ENCODE measurements at places on chromosomes 3 and 15.

- no peak for DNase-seq
These were observed 472.1 kb downstream of the SOX2 start for GRCh38 chr3:182183716-182184430.

DNA sequence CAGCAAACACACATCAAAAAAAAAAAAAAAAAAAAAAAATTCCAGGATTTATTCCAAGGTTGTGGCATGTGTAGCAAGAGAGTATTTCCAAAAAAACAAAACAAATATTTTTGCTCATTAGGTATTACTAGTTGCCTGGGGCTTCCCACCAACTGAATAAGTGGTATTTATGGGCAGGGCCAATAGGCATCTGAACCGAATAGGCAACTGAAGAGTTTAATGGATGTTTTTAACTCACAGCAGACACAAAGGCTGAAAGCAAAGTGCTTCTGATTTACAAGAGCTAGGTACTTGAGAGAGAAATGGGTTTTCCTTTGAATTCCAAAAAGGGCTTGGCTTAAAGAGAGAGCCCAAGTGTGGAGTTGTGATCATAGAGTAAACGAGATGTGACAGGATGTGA is 21.4 kb downstream of the EIF4E3 start:
- DNase-seq = no peak

- no peak for DNase-seq
These were observed 164.5 kb downstream of the EBLN2 start for GRCh38 chr3:73225991-73226390.

DNA sequence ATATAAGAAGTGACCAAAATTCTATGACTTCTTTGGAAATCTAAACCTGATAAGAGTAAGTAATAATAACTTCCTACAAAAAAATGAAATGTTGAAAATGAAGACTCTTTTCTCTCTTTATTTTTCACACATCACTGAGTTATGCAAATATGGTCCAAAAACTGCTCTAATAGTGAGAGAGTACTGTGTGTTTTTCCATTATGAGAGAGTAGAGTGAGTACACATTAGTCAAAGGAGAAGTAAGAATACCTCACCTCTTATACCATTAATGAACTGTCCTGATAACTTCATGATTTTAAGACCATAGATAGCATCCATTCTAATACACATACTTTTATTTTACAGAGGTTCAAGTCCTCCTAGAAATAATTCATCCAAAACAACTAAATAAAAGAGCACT is 1310.2 kb downstream of the SI start:
- no peak for DNase-seq

DNA sequence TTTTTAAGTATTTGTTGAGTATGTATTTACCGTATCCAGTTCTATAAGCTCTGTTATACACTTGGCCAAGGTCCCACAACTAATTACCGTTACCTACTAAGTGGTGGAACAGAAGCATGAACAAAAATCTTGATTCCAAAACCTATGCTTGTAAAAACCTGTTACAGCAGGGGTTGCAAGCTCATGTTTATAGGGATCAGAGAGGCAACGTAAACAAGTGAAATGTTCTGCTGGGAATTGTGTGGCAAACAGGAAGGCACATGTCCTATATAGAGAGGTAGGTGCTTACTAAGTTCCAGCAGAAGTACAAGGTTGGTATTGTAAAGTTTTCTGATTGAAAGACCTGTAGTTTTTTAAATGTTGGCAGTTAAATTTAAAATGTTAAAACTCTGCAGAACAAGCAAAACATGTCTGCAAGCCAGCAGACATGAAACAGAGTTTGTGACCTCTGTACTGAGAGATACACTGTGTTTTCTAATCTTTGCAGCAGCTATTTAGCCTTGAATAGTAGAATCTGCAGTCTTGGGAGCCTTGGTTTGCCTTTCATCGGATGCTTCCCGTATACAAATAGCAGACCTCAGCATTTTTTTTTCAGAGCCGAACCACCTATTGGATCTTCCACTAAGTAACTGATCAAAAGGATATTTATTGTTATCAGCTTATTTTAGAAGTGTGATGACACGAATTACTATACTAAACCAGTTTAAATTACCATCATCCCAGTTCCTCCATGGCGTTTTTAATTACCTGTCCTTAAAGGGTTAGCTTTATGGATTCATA is 11.4 kb downstream of the IREB2 start:
- no peak for DNase-seq

- DNase-seq = no peak
These were observed 5.7 kb upstream of the FBLN2 start for GRCh38 chr3:13543253-13543652.

- DNase-seq = no peak
These were observed 94.7 kb downstream of the LRIG1 start for GRCh38 chr3:66406163-66406562.

DNA sequence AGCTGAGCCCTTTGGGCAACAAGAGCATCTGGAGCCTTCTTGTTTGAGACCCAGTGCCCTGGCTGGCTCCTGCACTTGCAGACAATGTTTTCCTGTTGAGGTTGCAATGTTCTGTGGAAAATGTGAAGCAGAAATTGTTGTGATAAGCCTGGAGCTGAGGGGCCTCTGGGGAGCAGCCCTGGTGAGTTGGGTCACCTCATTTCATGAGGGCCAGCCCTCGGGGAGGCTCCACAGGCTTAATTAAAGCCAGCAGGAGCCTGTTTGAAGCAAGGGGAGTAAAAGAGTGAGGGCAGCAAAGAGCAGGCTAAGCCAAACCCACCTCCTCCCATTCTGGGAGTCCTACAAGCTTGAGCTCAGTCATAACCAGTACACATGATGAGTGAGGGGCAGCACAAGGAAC is 154.3 kb downstream of the ALDH1A2 start:
- no peak for DNase-seq

- no peak for DNase-seq
These were observed 56.0 kb downstream of the ZNF280D start for GRCh38 chr15:56677271-56677670.

DNA sequence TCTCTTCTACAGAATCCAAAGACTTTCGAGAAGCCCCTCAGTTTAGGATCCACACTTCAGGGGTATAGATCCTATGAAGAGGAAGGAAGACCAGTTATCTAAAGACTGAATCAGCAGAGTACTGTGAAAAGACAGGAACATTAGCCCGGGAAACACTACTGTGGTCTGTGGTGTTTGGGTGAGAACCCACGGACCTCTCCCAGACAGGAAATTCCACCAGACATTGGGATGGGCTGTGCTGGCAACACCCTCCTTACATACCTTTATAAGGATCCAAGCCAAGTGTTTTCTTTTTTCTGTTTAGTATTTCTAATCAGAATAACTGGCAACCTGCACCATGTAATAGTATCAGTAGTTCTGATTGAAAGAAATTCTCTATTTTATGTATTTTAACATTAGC is 14.1 kb downstream of the TMEM207 start:
- no peak for DNase-seq

DNA sequence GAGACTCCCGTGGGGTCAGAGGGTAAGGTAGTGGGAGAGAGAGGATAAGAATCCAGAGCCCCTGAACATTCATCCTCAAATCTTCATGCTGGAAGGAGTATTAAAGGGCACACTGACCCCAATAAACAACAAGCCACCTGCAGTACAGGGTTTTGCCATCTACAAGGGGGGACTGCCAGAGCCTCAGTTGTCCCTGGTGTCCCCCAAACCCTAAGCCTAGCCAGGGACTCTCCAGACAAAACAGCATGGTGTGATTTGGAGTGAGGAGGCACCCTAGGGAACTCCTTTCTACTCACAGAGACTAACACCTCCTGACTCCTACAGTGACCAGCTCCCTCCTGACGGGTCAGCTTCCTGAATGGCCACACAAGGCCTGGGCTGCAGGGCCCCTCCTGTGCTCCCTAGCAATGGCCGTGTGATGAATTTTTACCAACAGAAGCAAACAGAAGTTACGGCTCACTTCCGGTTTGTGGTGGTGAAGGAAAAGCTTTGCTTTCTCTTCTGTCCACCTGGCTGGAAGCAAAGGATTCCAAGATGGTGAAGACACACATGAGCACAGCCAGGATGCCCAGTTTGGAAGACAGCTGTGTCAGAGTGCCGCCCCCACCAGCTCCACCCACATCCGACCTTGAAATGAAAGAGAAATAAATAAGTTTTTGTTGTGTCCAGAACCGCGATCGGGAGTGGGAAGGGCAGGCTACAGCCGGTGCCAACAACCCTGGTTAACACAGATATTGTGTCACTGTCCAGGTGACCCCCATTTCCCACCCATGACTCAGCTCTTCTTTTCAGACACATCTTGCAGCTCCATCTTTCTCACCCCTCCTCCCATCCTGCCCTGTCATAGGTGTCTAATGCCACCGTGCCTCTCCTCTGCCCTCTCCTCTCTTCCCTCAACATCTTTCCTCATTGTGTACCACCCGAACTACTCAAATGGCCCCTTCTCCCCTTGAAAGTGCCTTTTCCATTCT is 69.6 kb upstream of the ATP13A3 start:
- no peak for DNase-seq

- DNase-seq = no peak
These were observed 13.3 kb downstream of the CORO2B start for GRCh38 chr15:68592054-68592453.

DNA sequence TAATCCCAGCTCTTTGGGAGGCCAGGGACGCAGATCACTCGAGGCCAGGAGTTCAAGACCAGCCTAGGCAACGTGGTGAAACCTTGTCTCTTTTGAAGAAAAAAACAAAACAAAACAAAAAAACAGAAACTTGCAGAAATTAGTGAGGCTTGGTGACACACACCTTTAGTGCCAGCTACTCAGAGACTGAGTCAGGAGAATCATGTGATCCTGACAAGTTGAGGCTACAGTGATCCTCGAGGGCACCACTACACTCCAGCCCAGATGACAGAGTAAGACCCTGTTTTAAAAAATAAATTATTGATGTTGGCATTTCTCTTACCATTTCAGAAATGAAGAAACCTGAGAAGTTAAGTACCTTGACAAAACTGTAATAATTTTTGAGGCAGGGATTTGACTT is 44.6 kb upstream of the CCNB2 start:
- DNase-seq = no peak

Measured in NCI-H82 (cell line).